Heart right ventricle (tissue), 16 donors: ENCODE measurements at places on chromosomes 5 and 9. TPM values are rescaled to one million over a fixed set of nuclear protein-coding genes. Genes with fewer than 3 reads are reported as not detected.

DNA sequence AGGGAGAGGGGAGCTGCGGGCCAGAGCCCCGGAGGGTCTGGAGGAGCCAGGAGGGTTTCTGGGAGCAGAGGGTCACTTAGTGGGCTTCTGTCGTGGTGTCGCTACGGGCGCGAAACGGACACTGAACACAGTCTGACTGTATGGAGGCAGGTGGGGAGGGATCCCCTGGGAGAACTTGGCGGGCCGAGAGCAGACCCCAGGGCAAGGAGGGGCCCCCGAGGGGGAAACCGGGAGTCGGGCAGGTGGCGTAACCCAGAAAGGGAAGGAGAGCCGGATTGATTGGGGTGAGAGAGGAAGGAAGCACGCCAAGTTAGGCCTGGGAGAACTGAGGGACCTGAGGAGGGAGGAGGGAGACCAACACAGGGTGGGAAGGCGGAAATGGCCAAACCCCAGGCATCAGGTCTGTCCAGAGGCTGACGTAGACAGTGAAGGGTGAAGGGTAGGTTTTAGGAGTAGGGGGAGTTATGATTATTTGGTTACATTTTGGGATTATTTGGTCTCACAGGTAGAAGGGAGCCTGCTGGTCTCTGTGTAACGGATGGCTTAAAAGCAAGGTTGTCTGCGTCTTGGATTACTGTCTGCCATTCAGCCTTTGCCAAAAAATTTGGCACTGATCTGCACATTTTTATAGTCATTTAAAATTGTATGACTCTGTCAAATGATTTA, 3.3 kb upstream of the MSMP start:
- no peaks in the 10 kb centered on the region for H3K27me3 ChIP-seq
- H3K27ac ChIP-seq, result peak overlapping the region; percentile 81
- peak; percentile 62 for DNase-seq
- H3K4me1 ChIP-seq, result peaks cover 31% of the 10 kb centered on the region

- H3K27ac ChIP-seq, result peak overlapping the region; percentile 68
- H3K27me3 ChIP-seq, result no peaks in the 10 kb centered on the region
- no peaks in the 10 kb centered on the region for H3K4me1 ChIP-seq
- no peaks in the 10 kb centered on the region for H3K36me3 ChIP-seq
- no peak overlapping the region for H3K4me3 ChIP-seq
Measured at GRCh38 chr9:16627967-16628366, 242.5 kb downstream of the BNC2 start.

- no peaks in the 10 kb centered on the region for H3K4me1 ChIP-seq
- H3K36me3 ChIP-seq, result no peaks in the 10 kb centered on the region
- no peaks in the 10 kb centered on the region for H3K27me3 ChIP-seq
- H3K27ac ChIP-seq, result no peak overlapping the region
- DNase-seq, result no peak
- H3K4me3 ChIP-seq, result no peak overlapping the region
Measured at GRCh38 chr5:127609011-127609410, 39.9 kb upstream of the CTXN3 start.

DNA sequence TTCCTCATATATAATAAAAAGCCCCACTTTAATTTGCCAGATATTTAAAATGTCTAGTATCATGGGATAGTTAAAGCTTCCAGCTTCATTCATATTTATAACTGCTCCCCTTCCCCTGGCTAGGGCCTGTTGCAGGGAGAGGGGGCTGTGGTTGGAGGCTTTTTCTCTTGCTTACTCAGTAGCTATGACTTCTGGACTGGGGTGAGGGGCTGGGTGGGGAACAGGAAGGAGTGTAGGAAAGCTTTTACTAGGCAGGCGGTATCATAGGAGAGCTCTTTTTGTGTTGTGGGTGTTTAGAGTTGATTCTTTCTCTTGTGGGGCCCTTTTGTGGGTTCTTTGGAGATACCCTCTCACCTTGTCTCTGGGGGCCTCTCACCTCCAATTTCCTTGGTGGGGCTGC, 39.4 kb downstream of the PIP5K1B start:
- no peak overlapping the region for H3K4me3 ChIP-seq
- no peaks in the 10 kb centered on the region for H3K27me3 ChIP-seq
- no peak for DNase-seq

- H3K27me3 ChIP-seq, result no peaks in the 10 kb centered on the region
- no peak for DNase-seq
- H3K4me1 ChIP-seq, result peaks cover 55% of the 10 kb centered on the region
- H3K27ac ChIP-seq, result peak overlapping the region; percentile 82
- no peak overlapping the region for H3K4me3 ChIP-seq
Measured at GRCh38 chr9:104868303-104868686, 59.7 kb downstream of the ABCA1 start.

- H3K27ac ChIP-seq, result no peak overlapping the region
- H3K4me3 ChIP-seq, result no peak overlapping the region
- peaks cover 11% of the 10 kb centered on the region for H3K4me1 ChIP-seq
Measured at GRCh38 chr9:89436963-89437625, 60.8 kb downstream of the SEMA4D start.

DNA sequence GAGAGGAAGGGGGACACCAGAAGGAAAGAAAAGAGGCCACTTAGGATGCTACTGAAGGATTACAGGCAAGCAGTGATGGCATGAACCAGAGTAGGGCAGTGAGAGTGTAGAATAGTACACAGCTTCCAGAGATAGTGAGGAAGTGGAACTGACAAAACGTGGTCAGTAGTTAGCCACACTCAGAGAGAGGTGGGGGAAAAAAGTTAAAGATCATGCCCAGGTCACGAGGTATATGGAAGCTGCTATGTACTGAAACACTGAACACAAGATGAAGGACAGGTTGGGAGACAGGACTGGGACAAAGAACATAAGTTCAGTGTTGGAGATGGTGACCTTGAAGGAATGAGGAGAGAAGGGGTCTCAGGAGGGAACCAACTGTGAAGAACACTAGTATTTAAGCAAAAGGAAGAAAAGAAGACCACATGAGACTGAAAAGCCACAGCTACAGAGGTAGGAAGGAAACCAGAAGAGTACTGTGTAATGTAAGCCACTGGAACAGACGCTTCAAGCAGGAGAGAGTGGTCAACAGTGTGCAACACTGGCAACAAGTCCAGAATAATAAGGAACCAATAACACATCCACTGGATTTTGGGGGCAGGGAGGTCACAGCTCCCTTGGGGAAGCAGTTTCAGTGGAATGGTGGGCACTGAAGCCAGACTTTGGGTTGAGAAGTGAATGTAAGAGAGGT, 45.5 kb downstream of the ELL2 start:
- H3K27ac ChIP-seq, result no peak overlapping the region
- DNase-seq, result no peak
- no peaks in the 10 kb centered on the region for H3K36me3 ChIP-seq
- H3K4me3 ChIP-seq, result no peak overlapping the region

DNA sequence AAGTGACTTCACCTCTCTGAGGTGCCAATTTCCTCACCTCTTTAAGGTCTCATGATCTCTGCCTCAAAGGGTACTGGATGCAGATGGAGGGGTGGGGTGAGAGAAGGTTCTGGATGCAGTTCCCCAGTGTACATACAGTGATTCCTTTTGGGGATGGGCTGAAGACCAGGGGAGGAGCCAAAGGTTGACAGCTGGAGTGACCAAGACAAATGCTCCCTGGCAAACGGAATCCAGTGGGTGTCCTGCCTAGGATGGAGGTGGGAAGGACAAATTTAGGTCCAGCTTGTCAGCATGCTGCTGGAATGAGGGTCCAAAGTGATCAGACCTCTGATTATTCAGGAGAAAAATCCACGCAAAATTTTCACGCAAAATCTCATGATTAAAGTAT, 7.3 kb upstream of the LMX1B start:
- H3K4me3 ChIP-seq, result no peak overlapping the region
- H3K27me3 ChIP-seq, result peaks cover 40% of the 10 kb centered on the region
- no peak overlapping the region for H3K27ac ChIP-seq
- peaks cover 10% of the 10 kb centered on the region for H3K4me1 ChIP-seq
- no peaks in the 10 kb centered on the region for H3K36me3 ChIP-seq
- DNase-seq, result no peak

Gene HTR4
- total RNA-seq, result 1.1 TPM

GRCh38 chr9:135355521-135356011, 124.0 kb upstream of the PPP1R26 start:
- H3K36me3 ChIP-seq, result no peaks in the 10 kb centered on the region
- DNase-seq, result no peak
- H3K27me3 ChIP-seq, result peaks cover 37% of the 10 kb centered on the region
- no peaks in the 10 kb centered on the region for H3K4me1 ChIP-seq

GRCh38 chr5:54728588-54728915, 211.0 kb downstream of the SNX18 start:
- no peak overlapping the region for H3K27ac ChIP-seq
- no peaks in the 10 kb centered on the region for H3K4me1 ChIP-seq
- H3K4me3 ChIP-seq, result no peak overlapping the region
- no peaks in the 10 kb centered on the region for H3K27me3 ChIP-seq
- no peak for DNase-seq
- no peaks in the 10 kb centered on the region for H3K36me3 ChIP-seq

- no peak for DNase-seq
- peaks cover 16% of the 10 kb centered on the region for H3K27me3 ChIP-seq
- H3K4me1 ChIP-seq, result peaks cover 9% of the 10 kb centered on the region
- no peaks in the 10 kb centered on the region for H3K36me3 ChIP-seq
- no peak overlapping the region for H3K4me3 ChIP-seq
- H3K27ac ChIP-seq, result no peak overlapping the region
Measured at GRCh38 chr9:114122136-114123027, 23.3 kb upstream of the KIF12 start.

DNA sequence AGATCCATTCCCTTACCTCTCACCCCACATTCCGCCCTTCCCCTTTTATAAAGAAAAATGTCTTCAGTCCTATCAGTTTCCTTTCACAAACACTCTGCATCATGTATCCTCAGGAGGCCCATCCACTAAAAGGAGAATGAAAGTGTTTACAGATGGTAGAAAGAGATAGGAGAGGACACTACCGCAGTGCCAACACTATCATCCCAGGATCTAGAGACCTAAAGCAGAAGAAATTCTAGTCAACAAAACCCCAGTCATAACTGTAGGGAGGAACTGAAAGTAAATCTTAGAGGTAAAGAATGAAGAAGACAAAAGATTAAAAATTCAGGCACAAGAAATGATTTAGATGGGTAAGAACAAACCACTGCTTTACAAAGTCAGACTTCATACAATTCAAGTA, 114.1 kb downstream of the MLLT3 start:
- no peaks in the 10 kb centered on the region for H3K36me3 ChIP-seq
- no peak for DNase-seq
- no peak overlapping the region for H3K27ac ChIP-seq
- no peaks in the 10 kb centered on the region for H3K27me3 ChIP-seq
- peaks cover 19% of the 10 kb centered on the region for H3K4me1 ChIP-seq
- no peak overlapping the region for H3K4me3 ChIP-seq

DNA sequence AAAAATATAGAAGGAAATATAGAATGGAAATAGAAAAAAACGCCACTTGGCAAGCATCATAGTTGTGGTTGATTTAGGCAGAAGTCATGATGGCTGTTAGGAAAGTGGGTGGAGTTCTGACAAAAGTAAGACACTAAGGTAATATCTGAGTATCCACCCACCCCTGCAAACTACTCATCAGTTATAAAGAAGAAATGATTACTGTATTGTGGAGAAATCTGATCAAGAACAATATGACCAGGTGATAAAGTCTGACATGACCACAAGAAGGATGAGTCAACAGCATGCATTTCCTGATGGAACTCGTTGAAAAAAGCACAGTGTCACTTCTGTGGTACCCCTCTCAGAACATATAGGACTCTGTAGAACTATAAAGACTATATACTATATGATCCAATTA, 343.4 kb upstream of the PAPPA start:
- no peak overlapping the region for H3K27ac ChIP-seq
- DNase-seq, result no peak
- no peaks in the 10 kb centered on the region for H3K27me3 ChIP-seq

DNA sequence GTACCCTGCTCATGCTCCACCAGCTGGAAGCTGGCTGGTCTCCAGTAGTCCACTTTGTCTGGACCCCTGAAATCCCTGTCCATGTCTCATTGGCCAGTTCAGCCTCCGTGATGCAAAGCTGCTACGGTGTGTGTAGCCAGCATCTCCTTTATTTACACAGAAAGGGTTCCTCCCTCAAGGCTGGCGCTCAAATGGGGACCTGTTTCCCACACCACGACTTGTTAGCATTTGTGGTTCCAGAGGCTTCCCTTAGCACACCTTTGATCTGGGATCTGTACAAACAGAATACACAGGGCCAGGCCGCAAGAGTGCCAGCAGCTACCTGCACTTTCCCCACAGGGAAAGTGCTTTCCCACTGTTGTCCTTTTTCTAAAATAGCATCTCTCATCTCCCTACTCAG, 5.7 kb upstream of the SMU1 start:
- no peak for DNase-seq
- H3K4me1 ChIP-seq, result no peaks in the 10 kb centered on the region
- H3K4me3 ChIP-seq, result no peak overlapping the region
- no peaks in the 10 kb centered on the region for H3K27me3 ChIP-seq
- no peak overlapping the region for H3K27ac ChIP-seq
- H3K36me3 ChIP-seq, result no peaks in the 10 kb centered on the region

Gene SLC4A9
- not detected for total RNA-seq

GRCh38 chr5:355379-355935, 33.9 kb downstream of the AHRR start:
- no peaks in the 10 kb centered on the region for H3K36me3 ChIP-seq
- H3K4me3 ChIP-seq, result no peak overlapping the region
- H3K27me3 ChIP-seq, result no peaks in the 10 kb centered on the region
- H3K4me1 ChIP-seq, result no peaks in the 10 kb centered on the region

DNA sequence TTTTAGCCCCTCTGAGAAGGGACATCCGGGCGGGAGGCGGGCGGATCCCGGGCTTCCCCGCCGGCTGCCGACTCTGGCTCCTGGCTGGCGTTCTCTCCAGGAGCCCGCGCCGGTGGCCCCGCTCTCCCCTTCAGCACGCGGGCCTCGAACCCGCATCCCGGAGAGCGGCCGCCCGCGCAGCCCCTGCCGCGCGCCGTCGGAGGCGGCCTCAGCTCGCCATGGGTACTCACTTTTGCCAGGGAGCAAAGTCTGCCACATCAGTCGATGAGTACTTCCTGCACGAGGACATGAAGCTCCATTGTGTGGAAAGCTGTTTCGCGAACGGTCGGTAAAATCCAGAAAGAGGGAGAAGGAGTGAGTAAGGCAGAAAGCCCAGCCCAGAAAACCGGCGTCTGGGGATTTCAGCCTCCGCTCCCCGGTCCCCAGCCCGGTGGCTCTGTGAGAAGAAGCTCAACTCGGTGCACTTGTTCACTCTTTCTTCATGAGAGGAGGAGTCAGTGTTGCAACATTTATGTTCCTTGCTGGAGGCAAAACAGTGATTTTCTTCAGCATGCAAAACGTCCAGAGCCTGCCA, at the start of gene PRLR:
TSS of gene PRLR (minus strand) at position 450 of the 574 bp plus-strand sequence. CDS start 140,867 bp downstream, outside the sequence.
- no peak within 1 kb of the TSS for H3K27ac ChIP-seq
- H3K36me3 ChIP-seq, result no peaks in the 10 kb centered on the region
- H3K4me3 ChIP-seq, result peak within 1 kb of the TSS; percentile 8

DNA sequence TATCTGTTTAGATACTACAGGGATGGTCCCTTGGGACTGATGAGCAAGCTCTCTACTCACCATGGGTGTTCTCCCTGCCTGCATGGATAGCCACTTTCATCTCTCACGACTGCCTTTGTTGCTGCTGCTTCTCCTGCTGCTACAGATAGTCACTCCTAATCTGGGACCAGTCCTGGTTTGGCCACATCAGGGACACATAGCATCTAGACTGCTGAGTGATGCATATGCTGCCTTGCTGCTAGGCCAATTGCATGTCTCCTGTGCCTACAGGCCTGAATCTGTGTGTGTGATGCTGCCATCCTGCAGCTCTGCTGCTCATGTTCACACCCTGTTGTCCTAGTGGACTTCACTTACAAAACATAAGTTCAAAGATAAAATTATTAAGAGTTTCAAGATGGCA, 297.1 kb downstream of the HCN1 start:
- DNase-seq, result no peak
- H3K4me3 ChIP-seq, result no peak overlapping the region
- no peaks in the 10 kb centered on the region for H3K36me3 ChIP-seq
- H3K4me1 ChIP-seq, result no peaks in the 10 kb centered on the region
- no peaks in the 10 kb centered on the region for H3K27me3 ChIP-seq
